ENCODE measurements at places on chromosomes 3 and 15.

DNA sequence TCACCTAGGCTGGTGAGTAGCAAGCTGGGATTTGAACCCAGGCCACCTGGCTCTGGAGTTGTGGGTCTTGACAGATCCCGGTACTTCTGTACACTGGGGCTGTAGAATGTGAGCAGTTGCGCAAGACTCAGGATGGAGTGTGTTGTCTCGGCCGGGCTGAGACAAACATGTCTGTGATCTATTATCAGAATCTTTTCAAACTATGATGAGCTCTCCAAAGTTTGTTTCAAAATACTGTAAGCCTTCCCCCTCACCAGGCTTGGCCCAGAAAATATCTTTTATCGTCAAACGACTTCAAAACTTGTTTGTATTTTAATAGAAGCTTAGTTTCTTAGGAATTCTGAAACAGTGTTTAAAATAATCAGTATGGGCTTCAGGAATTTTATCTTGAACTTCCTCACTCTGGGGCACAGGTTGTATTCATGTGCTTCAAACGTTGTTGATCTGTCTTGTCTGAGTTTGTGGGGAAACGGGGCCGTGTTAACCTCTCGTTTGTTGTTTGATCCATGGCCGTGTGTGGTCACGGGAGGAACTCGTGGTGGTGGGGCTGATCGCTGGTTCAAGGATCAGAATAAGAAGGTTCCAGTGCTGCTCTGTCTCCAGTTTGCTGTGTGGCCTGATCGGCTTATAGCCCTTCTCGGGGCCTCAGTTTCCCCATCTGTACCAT is 40.3 kb upstream of the TFRC start:
- no peak for DNase-seq

DNA sequence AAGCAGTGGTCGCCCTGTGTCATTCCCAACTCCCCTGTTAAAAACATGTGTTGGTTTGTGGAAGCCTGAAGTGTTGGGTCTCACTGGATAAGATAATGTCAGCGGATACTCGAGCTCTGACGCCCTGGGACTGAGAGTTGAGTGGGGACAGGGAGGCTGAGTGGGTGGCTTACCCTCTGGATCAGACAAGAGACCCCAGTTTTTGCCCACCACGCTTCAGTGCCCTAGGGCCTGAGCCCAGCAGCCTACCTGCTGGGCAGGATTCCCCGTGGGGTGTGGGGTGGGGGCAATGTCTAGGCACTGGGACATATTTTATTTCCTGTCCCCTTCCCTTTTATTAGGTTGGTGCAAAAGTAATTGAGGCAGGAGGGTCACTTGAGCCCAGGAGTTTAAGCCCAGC is 75.0 kb downstream of the SMAD6 start:
- DNase-seq = no peak

GRCh38 chr3:156776871-156777270 is 49.3 kb upstream of the LEKR1 start:
- no peak for DNase-seq

GRCh38 chr3:31102196-31102879 is 207.9 kb upstream of the GADL1 start:
- DNase-seq = no peak

DNA sequence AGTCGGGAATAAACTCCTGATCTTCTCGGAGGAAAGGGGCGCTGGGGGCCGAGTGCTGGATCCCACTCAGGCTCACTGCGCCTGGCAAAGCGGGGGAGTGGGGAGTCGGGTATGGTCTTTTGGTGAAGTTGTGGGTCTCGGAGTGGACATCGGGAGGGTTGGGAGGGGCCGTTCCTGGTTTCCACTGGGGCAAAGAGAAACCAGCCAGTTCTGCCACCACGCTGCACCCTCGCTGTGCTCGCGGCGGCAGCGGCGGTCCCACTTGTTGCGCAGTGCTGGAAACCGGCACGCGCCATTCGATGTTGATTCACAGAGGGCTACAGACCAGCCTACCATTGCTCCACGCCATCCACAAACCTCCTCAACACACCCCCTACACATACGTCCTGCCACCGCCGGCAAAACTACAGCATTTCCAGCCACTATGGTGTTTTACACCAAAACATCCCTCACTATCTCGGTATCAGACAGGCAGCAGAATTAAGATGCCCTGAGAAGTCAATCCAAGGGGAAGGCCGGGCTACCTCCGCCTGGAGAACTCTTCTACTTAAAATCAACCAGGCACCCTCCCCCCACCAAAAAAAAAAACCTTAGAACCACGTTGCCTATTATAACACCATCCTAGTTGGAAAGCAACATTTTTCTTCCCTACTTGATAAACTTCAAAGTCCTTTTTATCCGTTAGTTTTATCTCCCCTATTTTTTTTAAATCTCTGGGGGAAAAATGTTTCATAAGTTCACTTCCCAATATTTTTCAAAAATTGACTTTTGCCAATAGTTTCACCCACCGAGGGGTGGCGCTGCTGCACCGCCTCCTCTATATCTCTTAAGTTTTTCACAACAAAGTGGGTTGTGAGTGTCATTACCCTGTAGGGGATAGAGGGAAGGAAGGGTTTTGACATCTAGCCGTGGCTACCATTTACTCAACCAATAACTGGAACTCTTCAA is 3.6 kb downstream of the BCL6 start:
- DNase-seq = peak; percentile 80

DNA sequence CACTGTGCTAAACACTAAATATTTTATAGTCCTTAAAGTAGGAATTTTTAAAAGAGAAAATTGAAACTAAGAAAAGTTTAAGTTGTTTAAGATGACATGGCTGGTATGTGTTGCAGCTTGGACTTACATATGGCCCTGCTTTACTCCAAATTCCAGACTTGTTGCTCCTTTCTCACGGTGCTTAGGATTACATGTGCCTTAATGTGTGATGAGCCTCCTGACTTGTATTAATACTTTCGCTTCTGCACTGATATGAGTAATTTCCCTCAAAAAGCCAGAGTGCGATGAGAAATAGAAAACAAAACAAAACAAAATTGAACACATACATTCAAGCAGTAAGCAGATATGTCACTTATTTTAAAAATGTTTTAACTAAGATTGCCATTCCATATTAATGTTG is 250.2 kb downstream of the VGLL3 start:
- no peak for DNase-seq

DNA sequence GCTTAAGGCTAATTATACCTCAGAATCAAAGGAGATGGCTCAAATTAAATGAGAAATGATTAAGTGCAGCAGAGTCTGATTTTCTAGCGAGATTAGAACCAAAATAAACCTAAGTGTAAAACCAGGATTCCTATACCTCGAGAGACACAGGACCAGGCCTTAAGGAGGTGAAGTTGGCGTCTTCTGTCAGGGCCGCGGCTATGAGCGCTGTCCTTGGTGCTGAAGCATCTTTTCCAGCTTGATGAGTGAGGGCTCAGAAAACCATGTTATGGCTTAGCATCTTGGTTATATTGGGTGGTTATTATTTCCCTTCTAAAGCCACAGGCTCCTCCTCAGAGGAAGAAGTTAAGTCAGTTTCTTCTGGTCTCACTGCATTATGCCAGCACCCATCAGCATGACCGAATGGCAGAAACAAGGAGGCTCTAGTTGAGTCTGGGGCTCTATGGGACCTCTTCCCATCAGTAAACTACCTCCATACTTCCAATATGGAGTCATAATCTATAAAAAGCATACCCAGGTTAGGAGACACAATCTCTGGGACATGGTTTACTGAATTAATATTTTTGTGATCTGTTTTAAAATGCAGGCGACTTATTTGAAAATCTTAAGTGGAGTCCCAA is 120.1 kb upstream of the NMNAT3 start:
- DNase-seq = no peak

DNA sequence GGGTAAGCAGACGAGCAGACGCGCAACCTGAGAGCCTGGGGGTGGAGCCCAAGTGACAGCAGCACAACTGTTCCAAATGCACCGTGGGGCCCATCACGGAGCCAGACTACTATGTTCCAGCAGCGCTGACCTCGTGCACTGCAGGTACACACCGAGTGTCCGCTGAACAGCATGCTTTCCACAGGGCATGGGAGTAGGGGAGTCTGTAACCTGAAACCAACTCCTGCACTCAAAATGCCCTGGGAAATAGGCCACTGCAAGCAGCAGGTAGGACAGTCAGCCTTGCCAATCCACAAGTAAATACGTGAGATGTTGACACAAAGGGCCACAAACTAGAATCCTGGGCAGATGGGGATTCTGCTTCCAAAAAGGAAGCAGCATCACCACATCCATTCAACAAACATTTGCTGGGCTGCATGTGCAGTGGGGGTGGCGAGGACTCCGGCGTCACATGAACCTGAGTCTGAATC is 73.9 kb downstream of the TBC1D2B start:
- DNase-seq = no peak

- DNase-seq = no peak
Measured at GRCh38 chr15:37220949-37221670, 120.8 kb upstream of the MEIS2 start.

GRCh38 chr3:71112576-71112975 is 471.0 kb downstream of the FOXP1 start:
- DNase-seq = no peak

DNA sequence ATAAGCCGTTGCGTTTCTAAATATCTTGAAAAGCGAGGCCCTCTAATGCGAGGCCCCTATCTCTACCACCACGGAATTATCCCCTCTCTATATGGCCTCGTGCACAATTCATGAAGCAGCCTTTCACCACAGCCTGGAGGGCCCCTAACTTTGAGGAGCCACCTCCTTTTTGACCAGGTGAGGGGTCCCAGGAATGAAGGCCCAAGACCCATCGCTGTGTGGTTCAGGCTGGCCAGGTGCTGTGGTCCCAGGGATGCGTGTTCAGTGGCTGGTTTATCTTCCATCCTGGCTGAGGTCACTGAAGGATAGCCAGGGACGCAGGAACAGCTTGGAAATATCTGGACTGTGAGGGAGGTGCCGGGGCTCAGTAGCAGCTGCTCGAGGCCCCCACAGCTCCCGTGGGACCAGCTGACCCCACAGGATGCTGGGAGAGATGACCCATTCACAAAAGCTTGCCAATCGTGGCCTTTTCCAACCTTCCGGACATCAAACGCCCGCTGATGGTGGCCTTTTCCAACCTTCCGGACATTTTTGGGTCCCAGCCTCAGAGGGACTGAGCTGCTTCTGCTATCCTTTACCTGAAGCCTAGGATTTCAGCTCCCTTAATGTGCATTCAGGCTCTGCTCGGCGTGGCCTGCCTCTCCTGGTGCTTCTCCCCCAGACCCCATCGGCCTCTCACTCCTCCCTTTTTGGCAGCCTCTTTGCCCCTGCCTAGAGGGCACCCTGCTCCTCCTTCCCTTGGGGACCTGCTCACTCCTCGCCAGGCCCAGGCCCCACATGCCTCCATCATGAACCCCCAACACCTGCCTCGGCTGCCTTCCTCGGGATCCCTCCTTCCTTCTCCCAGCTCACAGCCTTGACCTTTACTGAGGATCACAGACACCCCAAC is 140.9 kb downstream of the CHSY1 start:
- no peak for DNase-seq

DNA sequence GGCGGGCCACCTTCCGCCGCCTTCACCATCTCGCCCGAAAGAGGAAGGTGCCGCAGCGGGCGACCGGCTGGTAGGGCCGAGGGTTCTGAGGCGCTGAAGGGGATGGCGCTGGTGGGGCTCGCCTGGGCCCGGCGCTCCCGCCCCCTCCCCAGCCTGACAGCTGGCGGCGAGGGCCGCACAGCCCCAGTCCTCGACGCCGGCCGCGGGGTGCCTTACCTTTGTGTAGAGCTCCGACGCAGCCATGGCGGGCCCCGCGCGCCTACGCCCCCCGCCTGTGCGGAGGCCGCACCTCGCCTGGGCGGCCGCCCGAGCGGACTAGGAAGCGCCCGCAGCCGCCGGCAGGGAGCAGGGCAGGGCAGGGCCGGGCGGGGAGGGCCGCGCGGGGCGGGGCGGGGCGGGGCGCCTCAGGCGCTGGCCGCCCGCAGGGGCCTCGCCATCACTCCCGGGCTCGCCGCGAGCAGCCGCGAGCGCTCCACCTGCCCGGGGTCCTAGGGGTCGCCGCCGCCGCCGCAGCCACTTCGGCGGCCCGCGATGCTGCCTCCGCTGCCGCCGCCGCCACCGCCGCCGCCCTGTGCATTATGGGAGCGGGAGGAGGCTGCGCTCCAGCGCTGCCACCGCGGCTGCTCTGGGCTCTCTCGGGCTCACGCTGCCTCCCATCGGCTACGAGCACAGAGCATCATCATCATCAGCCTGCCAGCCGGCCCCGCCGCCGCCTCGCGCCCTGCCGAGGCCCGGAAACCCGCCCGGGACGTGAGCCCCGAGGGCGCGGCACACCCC is at the start of gene MYO5A:
Gene MYO5A, minus strand, starts transcription at position 317 of the 777 bp plus-strand sequence. Its CDS starts 74 bp downstream, at position 243.
- DNase-seq = peak; percentile 85

GRCh38 chr15:96029172-96029571 is 301.3 kb upstream of the NR2F2 start:
- DNase-seq = no peak

DNA sequence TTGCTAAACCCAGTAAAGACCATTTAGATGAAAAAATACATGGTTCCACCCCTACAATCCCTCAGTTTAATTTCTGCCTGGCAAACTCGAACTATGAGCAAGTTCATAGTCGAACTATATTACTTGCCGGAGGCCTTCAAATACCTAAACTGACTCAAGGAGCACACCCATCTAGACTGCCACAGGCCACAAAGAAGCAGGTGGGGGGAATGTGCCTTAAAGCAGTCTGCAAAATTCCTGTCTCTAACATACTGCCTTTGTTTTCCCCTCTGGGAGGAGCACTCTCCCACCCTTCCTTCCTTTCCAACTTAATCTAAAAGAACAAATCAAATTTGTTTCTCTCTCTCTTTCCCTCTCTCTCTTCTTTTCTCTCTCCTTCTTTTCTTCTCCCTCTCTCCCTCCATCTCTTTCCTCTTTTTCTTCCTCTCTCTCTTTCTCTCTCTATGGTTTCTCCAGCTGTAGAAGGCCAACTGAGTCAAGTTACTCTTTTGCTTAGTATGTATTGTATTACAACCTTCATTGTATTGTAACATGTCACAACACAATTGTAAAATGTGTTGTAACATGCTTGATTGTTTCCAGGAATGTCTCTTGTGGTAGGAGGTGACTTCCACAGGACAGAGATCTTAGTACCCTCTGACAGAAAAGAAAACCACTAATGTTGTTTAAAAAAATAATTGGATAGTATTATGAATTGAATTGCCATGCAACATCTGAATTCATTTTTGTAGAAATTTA is 496.3 kb downstream of the ROBO2 start:
- DNase-seq = no peak

- no peak for DNase-seq
Measured at GRCh38 chr3:196227629-196228493, 11.5 kb downstream of the SLC51A start.

DNA sequence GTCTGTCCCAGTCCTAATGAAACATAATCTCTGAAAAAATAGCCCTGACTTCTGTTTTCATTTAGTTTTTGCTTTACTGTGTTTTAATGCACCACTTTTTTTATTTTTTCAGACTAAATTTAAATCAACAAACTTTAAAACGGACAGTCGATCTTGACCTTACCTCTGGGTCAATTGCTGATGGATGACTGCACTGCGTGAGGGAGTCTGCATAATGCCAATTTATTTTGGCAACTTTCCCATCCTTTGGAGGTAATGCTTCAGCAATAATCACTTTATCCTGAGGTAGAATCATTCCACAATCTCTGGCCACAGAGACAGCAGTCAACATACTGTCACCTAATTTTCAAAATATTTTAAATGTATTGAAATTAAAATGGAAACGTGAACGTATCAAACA is 32.5 kb upstream of the GP5 start:
- no peak for DNase-seq

Measured in CD4-positive, alpha-beta T cell treated with Interleukin-2 at 100 ng/mL for 4 hours (primary cell).